ENCODE measurements at places on chromosomes 3 and 15.

DNA sequence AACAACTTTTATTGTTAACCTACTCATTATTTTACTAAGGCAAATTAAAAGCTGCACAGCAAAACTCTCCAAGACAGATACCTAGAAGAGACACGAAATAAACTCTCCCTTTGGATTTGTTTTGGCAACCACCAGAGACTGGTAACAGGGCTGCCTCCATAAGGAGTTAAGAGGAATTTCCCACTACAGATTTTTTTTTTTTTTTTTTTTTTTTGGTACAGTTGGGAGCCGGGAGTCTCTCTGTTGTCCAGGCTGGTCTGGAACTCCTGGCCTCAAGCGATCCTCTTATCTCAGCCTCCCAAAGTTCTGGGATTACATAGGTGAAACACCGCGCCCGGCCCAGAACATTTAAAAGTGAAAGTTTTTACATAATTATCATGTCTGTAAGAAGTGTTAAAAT is 73.6 kb upstream of the VGLL4 start:
- no peak for DNase-seq

- DNase-seq, result no peak
Measured at GRCh38 chr3:158678687-158679086, 6.2 kb upstream of the LXN start.

DNA sequence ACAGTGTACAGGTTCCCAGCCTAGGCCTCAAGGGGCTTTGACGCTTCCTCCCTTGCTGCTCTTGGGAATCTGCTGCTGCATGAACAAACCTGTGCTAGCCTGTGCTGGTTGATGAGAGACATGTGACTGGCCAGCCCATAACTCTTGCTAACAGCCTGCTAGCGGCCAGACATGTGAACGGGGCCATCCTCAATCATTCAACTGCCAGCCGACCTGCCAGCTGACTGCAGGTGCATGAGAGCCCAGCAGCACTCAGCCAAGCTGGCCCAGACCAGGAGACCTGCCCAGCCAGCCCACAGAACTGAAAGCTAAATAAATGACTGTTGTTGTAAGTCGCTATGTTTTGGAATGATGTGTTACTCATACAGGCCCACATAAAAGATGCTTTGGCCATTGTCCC is 82.4 kb upstream of the DLG1 start:
- DNase-seq, result no peak

- no peak for DNase-seq
Measured at GRCh38 chr15:80343554-80343992, 60.6 kb upstream of the ARNT2 start.

DNA sequence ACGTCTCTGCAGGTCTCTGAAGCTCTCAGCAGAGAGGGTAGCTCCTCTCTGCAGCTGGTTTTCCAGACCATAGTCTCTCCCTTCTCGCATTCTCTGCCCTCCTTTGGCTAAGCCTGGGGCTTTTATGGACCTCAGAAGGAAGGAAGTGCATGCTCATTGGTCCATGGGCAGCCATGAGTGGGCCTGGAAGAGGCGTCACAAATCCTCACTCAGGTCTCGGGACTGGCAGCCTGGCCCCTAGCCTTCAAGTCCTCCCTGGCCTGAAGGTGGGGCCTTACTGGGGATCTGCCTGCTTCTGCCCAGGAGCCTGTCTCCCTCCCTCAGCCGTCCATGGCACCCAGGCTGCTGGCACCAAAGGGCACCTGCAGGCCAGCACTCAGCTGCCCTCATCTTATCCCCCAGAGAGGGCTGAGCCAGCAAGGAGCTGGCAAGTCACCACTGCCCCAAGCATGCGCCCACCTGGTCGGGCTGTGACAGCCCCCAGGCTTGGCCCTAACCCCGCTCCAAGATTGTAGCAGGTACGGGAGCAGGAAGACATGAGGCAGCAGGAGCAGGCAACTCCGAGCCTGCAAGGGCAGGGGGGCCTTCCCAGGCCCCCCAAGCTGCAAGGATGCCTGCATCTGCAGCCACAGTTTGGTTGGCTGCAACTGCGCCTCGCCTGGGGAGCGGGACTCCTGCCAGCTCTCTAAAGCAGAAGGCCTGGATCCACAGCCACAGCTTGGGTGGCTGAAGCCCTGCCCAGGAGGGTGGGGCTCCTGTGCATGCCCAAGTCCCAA is 37.4 kb downstream of the GHSR start:
- no peak for DNase-seq

DNA sequence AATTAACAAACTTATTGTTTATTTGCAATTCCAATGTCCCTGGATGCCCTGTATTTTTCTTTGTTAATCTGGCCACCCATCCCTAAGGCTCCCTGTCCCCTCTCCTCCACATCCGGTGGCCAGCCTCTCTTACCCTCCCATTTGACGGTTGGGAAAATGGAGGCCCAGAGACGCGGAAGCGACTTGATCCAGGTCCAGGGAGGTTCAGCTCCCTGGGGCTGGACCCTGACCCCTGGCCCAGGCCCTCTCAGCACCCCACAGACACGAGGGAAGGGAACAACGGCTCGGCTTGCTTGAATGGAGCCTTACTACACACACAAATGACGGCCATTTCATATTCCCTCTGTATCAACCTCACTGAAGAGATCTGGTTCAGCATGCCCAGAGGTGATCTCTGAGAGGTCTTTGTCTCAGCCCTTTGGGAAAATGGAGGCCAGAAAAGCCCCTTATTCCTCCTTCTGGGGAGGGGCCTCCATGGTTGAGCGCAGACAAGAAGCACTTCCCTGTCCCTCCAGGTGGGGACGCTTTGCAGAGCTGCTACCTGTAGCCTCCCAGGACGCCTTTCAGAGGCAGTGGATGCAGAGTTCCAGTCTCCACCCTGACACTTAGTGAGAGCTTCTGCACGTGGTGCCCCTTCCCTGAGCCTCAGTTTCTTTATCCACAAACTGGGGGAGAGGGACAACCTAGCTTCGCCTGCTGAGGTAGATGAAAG is 82.1 kb downstream of the ATP2B2 start:
- no peak for DNase-seq

DNA sequence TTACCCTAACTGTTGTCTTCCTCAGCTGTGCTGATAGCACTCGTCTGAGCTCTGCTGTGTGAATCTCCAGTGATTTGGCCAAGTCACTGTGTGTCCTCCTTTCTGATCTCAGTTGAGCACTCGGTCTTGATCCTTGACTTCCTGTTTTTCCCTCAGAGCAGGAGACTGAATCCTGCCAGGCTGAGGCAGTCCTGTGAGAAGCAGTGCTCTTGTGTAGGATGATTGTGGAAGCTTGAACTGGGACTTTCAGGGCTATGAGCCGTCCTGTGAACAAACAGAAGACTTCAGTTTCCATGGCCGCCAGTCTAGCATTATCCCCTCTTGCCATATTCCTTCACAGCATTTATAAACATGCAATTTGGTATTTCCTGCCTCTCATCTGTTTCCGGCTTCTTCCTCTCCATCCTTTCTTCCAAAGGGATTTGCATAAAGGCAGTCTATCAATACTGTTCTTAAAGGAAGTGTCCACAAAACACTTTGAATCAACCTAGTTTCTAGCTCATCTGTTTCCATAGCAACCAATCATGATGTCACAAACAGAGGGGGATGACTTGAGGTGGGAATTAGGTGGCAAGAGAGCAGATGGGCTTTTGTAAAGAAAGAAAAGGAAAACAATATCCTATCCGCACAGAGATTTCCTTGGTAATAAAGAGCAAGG is 237.2 kb downstream of the AGBL1 start:
- DNase-seq, result no peak

GRCh38 chr3:101259485-101260341 is 60.7 kb downstream of the IMPG2 start:
- no peak for DNase-seq

DNA sequence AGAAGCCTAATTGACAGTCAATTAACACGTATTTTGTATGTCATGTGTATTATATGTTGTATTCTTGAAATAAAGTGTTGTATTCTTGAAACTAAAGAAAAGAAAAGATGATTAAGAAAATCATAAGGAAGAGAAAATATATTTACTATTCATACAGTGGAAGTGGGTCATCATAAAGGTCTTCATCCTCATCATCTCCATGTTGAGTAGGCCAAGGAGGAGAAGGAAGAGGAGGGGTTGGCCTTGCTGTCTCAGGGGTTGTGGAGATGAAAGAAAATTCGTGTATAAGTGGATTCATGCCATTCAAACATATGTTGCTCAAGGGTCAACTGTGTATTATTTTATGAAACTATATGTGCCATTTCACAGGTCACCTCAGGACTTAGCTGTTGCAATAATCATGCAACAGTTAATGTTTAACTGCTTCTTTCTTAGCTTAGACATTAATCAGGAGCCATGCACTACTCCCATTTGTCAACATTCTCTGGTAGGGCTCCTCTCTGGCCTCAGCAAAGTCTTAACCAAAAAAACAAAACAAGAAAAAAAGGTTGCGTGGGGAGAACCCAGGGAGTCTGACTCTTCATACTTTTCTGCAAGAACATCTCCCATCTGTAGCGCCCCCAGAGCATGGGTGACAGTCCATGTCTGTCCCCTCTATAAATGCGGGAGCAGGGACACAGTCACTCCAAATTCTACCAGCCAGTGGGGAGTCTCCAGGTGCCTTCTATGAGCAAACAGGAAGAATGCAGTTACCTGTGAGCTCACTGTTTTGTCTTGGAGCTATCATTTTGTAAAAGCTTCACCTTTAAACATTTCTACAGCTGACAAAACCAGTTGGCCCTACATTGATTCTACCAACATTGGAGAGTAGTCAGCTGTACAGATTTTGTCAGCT is 19.9 kb upstream of the LRRC2 start:
- no peak for DNase-seq

GRCh38 chr3:71251156-71251775 is 332.3 kb downstream of the FOXP1 start:
- DNase-seq, result no peak

GRCh38 chr15:56393277-56393676 is 28.1 kb downstream of the TEX9 start:
- DNase-seq, result no peak

DNA sequence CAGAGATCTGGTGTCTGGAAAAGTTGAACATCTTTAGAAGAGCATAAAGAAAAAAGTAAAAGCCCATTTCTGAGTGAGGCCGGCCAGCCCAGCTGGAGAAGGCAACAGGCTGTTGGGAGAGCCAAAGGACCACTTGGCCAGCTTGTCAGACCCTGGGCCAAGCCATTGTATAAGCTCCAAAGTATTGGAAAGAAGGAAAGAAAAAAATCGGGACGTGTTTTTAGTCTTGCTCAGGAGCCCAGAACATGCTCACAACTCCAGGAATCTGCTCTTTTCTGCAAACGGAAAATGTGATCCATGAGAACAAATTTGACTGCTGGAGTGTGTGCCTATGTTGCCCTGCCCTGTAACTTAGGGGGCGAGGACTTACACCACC is 10.4 kb upstream of the CLPX start:
- no peak for DNase-seq

GRCh38 chr15:83210619-83211018 is 3.0 kb upstream of the HDGFL3 start:
- DNase-seq, result no peak
